NCI-H526 treated with DMSO at 0.1 percent for 48 hours (cell line): ENCODE measurements at places on chromosomes 5 and 9.

GRCh38 chr5:6087576-6087975 lies 290.8 kb downstream of the MED10 start:
- DNase-seq: no peak

DNA sequence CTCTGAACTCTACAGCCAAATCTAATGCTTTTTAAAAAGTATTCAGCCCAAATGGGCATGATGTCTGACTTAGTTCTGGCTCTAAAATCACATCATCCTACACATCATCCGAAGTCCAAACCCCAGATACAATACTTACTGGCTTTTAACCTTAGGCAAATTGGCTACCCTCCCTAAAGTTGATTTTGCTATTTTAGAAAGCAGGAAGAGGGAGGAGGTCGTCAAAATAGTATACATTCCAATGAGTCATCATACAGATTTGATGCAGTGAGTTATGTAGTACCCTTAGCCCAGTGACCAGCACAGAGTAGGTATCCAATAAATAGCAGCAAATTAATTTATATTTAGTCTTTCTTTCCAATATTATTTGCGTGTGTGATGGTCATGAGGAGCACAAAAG lies 582.0 kb upstream of the TUSC1 start:
- no peak for DNase-seq

DNA sequence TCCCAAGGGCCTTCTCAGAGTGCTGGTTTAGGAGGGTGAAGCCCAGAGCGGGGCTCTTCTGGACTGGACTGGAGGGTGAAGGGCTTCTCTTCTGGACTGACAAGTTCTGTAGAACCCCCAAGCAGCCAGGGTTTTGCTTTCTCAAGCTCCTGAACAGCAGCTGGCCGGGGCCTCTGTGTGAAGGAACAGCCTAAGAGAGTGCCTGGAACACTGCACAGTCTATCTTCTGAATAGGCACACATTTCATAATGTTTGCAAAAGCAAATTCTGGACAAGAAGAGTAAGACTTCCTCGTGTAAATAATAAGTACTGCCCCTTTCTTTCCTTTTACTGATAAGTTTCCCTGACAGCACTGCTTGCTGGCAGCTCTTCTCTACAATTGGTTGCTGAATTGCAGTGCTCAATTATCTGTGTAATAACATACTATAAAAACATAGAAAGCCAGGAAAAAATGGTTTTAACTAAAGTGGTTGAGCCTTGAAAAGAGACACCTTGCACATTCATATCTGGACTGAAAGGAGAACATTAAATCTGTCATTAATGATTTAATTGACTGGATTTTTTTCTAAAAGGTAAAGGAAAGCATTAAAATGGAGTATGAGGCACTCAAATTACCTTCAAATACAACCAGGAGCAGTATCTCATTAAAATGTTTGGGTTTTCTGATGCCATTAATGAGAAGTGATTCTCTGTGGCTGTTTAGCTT lies 20.5 kb downstream of the MAST4 start:
- DNase-seq: no peak

- DNase-seq: no peak
These were observed 70.5 kb upstream of the GFPT2 start for GRCh38 chr5:180423598-180423997.

DNA sequence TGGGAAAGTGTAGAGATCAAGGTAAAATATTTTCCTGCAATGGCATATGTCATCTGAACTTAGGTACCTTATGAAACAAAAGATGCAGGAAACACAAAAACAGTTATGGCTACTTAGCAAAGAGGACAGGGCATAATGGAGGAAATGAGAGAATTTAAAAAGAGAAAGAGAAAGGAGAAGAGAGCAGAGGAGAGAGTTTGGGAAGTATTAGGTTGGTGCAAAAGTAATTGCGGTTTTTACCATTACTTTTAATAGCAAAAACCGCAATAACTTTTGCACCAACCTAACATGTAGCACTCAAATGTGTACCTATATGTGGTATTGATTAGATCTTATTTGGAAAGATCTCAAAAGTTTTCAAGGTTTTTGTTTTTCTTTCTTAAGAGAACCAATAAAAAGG lies 160.1 kb upstream of the ACTBL2 start:
- no peak for DNase-seq

DNA sequence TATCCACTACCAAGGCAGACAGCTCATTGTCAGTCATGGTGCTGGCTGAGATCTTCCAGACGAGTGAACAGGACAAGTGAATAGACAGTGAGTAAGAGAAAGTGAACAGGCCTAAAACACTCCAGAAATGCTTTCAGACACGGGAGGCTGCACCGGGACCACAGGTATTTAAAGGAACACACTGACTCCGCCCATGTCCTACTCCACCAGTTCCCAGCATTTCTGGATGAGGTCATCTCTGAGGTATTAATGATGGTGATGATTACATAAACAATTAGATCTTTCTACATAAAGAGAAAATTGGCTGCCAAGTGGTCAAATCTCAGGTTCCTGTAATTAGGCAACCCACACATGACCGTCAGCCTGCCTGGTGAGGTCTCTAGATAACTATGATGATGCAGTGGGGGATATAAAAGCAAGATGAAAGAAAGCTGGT lies at the start of gene ACTBL2:
TSS of gene ACTBL2 (minus strand) at position 141 of the 436 bp plus-strand sequence. CDS start at position 37, 104 bp downstream.
- no peak for DNase-seq

- no peak for DNase-seq
These were observed 50.8 kb downstream of the MRPL36 start for GRCh38 chr5:1748845-1749244.

- no peak for DNase-seq
These were observed 420.9 kb downstream of the IRX2 start for GRCh38 chr5:2330325-2331130.

DNA sequence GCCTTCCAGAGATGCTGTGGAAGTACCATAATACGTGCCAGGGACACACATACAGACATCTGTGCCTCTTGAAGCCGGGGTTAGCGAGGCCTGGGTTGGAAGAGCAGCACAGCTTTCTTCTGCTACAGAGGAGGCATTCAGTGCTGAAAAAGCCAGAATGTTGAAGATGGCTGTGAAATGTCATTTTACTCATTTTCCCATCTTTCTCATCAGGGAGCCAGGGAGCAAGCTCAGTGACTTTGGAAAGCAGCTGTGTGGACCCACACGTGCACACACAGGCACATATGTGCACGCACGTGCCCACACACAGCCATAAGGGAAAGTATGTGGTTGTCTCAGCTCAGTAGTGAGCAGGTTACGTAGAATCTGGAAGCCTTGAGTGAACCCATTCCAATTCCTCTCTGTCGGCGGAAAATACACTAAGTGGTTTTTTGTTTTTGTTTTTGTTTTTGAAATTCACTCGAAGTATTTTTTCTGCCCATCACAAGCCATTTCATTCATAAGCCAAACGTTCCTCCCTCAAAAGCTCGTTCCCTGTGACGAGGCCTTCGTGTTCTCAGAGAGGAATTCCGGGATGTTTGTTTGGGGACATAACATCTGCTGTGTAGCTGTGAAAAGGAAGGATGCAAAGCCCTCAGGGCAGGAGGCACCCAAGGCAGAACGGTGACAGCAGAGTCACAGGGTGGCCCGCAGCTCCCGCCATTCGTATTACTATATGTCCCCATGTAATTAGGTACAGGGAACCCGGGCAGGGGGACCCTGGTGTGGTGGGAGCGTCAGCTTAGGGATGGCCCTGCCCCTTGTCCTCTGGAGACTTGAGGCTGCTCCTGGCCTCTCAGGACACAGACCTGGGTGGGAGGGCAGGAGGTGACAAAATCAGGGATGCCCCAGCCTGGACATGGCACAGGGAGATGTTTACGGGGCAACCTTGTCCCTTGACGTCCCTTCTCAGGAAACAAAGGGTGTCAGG lies 29.0 kb upstream of the ANKRD33B start:
- DNase-seq: no peak

GRCh38 chr5:72440207-72440638 lies 67.0 kb downstream of the ZNF366 start:
- DNase-seq: no peak

DNA sequence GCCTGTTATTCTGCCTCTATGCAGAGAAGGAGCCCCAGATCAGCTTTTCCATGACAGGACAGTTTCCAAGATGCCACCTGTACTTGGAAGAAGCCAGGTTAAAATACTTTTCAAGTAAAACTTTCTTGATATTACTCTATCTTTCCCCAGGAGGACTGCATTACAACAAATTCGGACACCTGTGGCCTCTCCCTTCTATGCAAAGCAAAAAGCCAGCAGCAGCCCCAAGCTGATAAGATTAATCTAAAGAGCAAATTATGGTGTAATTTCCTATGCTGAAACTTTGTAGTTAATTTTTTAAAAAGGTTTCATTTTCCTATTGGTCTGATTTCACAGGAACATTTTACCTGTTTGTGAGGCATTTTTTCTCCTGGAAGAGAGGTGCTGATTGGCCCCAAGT lies 301 bp upstream of the IL4 start:
- no peak for DNase-seq

GRCh38 chr5:81855591-81855990 lies 104.7 kb upstream of the SSBP2 start:
- DNase-seq: no peak

DNA sequence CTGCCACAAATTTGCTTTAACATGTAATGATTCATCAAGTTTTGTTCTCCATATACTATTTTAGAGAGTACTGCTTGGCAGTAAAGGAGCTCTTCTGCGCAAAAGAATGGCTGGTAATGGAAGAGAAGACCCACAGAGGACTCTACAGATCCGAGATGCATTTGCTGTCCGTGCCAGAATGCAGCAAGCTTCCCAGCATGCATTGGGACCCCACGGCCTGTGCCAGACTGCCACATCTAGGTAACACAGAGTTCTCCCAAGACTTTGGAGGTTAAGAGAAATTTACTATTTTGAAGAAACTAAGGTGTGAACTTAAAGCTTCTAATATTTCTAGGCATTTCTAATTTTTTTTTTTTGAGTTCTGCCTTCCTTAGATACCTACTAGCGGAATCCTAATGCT lies 107.1 kb downstream of the MUSK start:
- no peak for DNase-seq

GRCh38 chr9:136774416-136775045 lies 10.2 kb upstream of the LCN15 start:
- no peak for DNase-seq

DNA sequence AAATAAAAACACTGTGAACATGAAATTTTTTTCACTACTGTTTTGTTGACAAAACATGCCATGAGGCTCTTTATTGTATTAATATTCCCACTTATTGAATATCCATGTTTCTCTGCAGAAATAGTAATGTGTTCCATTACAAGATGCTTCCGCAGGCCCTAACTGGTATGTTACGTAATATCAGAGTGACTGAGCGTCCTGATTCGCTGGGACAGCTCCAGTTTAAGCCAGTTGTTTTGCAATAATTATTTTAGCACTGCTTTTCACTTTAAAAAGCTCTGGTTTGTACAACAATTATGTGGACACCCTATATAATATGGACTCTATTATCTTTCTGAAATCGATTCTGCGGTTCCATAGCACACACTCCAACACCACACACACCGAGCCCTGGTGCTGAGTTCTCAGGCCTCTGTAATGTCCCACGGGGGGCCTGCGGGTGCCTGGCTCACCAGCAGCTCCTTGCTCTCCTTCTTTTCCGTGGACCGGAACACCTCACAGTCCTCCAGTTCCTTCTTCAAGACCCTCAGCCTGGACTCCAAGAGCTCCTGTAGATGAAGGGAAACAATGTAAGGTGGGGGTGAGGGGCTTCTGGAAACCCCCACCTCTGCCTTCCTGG lies 1.8 kb downstream of the TRIM7 start:
- no peak for DNase-seq

DNA sequence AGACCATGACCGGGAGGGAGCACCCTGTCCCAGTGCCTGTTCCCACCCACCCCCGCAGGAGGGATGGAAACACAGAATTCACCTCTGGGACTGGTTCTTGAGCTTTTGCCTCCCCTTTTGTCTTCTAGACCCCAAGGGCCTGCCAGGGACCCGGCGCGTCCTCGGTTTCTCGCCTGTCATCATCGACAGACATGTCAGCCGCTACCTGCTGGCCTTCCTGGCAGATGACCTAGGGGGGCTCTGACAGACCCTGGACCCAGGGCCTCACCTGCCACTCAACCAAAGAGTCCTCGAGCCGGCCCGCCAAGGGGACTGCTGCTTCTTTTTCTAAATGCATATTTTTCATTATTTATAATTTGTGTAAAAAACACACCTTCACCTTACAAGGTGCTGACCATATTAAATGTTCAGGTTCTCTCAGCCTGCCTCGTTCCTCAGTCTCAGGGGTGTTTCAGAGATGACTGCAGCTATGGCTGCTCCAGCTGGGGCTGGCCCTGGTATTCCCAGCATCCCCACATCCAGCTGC lies 16.9 kb downstream of the CARD19 start:
- no peak for DNase-seq

GRCh38 chr5:161697001-161697400 lies 11.5 kb downstream of the GABRA6 start:
- no peak for DNase-seq

DNA sequence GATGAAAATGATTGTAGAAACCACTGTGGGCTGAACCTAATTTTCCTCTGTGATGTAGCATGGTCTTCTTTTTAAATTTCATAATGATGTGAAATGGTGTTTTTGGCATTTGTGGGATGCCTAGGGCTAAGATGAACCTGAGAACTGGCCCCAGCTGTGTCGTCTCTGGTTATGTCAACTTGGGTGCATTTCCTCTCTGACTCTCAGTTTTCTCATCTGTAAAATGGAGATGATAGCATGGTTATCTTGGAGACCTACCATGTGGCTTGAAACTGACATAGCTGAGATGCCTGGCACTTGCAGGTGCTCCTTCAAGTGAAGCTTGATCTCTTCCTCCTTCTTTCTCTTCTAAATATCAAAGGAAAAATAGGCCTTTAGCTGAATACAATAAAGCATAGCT lies 77.8 kb downstream of the BOD1 start:
- no peak for DNase-seq

DNA sequence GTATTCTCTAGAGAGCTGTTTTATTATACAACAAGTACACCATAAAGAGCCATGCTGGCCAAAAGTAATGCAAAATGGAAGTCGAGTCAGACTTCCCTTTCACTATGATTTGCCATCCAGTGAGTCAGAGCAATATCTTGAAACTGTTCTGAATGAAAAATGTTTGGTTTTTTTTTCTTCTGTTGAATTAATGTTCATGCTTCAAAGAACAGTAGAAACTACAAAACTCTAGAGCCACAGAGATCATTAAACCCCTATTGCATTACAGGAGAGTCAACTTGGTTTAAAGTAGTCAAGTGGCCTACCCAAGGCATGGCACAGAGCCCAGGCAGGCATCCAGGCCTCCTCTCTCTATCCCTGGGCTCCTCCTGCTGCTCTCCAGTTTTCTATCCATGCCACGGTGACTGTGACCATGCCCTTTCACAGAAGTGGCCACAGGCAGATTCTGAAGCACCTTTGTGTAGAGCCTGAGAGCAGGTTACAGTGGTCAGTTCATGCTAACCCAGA lies 358.9 kb downstream of the DEPDC1B start:
- no peak for DNase-seq

GRCh38 chr9:112867275-112867991 lies 23.2 kb downstream of the SLC46A2 start:
- no peak for DNase-seq

DNA sequence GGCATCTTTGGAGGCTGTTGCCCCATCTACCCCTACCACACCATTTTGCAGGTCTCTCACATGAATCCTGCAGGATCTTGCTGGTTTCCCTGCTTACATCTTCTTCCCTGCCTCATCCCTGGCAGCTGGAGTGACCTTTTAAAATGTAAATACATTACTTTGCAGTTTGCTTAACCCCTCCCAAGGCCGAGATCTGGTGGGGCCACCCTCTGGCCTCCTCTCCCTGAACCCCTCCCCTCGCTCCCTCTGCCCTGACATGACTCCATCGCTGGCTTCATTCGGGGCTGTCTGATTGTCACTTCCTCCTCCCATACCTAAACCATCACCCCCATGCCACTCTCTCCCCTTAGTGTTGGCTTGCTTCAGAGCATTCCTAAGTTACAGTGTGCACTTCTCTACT lies 12.6 kb upstream of the PALM2AKAP2 start:
- DNase-seq: no peak
